BJ (cell line): ENCODE measurements at places on chromosomes 7 and 10. TPM values are rescaled to one million over a fixed set of nuclear protein-coding genes. Genes with fewer than 3 reads are reported as not detected.

NEURL1 gene
- polyA plus RNA-seq = 0.37 and 0.58 TPM in 2 replicates

PON1 gene
- not detected in 2 replicates for polyA plus RNA-seq

SAMD9L gene
- 2.0 and 4.8 TPM in 2 replicates for polyA plus RNA-seq

VSIR gene
- 78.7 and 169 TPM in 2 replicates for polyA plus RNA-seq

CNTNAP2 gene
- not detected in 2 replicates for polyA plus RNA-seq

SDK1 gene
- 0.01 TPM in 2 replicates for polyA plus RNA-seq

SMO gene
- polyA plus RNA-seq = 7.6 and 10.8 TPM in 2 replicates

ITPRID1 gene
- not detected in 2 replicates for polyA plus RNA-seq

MINPP1 gene
- 7.7 and 10.5 TPM in 2 replicates for polyA plus RNA-seq

ATOH7 gene
- polyA plus RNA-seq = 0.05 TPM in 1 of 2 replicates, not detected in the other

TYW1B gene
- polyA plus RNA-seq = 0.37 and 0.66 TPM in 2 replicates

KCND2 gene
- not detected in 2 replicates for polyA plus RNA-seq

EPDR1 gene
- 3.7 and 4.8 TPM in 2 replicates for polyA plus RNA-seq

ABCB1 gene
- 0.25 and 0.40 TPM in 2 replicates for polyA plus RNA-seq

ABCA13 gene
- polyA plus RNA-seq = 0.15 and 0.34 TPM in 2 replicates

MLXIPL gene
- not detected in 2 replicates for polyA plus RNA-seq

HTR7 gene
- polyA plus RNA-seq = 0.16 and 0.17 TPM in 2 replicates

ZNF479 gene
- not detected in 2 replicates for polyA plus RNA-seq

ACBD7 gene
- polyA plus RNA-seq = 0.76 and 1.0 TPM in 2 replicates

DNA sequence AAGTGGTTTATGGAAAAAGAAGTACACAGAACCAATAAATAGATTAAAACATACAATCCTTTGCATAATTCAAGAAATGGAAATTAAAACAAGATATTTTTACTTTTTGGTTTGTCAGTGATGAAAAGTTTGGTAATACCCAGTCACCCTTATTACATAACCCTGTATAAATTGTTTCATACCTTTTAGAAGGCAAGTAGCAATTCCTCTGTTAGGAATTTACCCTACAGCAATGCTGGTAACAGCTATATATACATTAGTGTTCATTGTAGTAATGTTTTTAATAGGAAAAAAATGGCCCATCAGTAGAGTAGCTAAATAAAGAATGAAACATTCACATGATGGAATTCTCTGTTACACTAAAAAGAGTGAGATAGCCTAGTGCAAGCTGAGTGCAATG is 42.7 kb downstream of the PTPN12 start:
- DNase-seq = no peak

GRCh38 chr10:93146336-93146735 is 72.6 kb downstream of the CYP26A1 start:
- no peak for DNase-seq

DNA sequence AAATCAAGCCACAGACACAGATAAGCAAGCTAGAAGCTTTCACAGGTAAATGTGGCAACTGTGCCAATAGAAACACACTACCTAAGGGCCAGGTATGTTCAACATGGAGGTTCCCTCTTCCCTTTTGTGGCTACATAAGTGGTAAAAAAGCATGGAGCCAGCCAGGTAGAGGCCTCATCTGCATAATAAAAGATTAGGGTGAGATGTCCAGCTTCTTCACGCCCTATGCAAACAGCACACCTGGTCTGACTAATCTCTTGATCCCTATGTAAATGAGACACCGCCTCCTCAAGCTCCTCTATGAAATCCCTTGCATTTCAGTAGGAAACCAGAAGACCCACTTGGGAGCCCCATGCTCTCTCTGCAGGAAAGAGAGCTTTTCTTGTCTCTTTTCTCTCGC is 282.2 kb downstream of the NEBL start:
- DNase-seq = no peak

DNA sequence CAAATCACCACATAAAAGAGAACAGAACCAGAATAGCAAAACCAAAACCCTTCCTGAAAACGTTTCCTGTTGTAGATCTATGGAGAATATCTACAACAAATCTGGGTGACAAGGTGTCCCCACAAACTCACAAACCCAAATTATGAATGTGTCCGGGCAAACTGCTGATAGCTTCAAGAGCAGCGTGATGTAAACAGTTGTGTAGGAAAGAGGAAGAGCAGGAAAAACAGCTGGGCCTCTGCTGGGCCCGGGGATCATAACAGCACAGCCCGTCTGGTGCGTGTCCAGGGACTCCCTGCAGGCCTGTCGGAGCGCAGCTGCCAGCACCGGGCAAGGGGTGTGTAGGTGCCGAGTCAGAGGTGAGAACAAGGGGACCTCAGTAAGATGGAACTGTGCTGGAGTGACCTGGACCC is 53.7 kb downstream of the KCNH2 start:
- DNase-seq = no peak

- DNase-seq = no peak
Observed at GRCh38 chr7:77254429-77254828, 54.8 kb upstream of the FGL2 start.

GRCh38 chr7:121604627-121605316 is 208.7 kb upstream of the FAM3C start:
- DNase-seq = no peak

DNA sequence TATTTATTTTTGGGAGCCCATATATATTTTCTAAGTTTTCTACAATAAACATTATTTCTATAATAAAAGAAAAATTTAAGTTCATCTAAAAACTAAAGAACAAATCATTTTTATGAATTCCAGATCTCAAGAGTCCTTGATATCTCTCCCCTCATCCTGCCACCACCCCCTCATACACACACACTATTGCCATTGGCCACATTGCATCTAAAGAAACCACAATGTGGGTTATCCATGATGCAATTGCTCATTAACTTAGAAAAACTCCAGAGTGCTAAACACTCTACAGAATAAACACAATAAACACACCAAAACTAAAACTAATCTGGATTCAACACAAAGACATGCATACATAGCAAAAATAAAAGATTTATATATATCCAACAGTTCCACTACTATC is 37.8 kb downstream of the FAM13C start:
- DNase-seq = no peak

DNA sequence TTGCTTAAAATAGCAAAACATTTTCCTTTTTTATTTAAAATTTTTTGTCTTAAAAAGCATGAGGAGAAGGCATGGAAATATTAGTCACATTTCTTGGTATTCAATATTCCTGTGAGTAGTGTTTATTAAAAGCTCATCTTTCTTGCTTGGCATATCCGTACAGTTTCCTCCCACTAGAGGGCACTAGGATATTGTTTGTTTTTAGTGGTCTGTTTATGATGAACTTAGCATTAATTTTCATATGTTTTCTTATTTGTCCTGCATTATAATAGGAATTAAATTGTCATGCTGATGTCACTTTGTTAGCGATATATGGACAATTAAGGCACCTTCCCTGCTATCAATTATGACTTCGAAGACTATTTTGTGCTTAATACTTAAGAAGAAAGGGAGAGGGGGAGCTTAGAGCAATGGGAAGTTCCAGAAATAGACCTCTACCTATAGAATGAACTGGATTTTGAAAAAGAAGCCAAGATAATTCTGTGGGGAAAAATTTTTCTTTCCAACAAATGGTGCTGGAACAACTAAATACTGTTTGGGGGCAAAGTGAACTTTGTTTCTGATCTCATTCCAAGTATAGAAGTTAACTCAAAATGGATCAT is 91.0 kb upstream of the STRIP2 start:
- DNase-seq = no peak

- no peak for DNase-seq
Observed at GRCh38 chr10:33330543-33331378, 3.7 kb downstream of the NRP1 start.

DNA sequence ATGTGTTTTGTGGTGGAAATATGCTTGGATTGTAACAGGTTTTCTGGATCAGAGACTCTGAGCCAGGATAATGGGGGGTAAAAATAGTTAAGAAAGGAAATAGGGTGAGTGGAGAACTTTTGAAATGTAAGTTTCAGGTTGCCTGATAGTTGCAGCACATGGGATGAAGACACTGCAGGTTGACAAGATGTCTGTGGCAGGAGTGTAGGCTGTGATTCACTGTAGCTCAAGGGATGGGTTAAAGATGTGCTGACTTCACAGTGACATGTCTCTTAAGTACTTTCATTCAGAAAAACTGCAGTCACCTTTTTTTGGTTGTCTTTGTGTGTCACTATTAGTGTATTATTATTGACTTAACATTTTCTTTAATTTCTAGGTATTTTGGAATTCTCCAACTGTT is 63.5 kb upstream of the SLC39A12 start:
- DNase-seq = no peak

DNA sequence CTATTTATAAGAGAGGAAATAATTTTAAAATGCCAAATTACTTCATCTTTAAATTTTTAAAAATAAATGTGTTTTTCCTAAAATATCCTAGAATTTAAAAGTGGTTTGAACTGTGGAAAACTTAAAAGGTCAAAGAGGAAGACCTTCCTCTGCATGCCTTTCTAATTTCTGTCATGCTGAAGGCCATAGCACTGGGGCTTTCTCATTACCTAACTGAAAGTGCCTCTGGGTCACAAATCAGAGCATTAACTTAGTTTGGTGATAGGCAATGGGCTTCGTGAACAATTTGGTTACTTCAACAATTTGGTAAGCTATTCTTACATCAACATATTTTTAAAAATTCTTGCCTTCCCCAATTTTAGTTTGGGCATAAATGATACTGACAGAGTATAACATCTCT is 100.2 kb upstream of the SAMD8 start:
- no peak for DNase-seq

GRCh38 chr7:142120524-142120923 is 9.0 kb downstream of the MGAM2 start:
- no peak for DNase-seq

GRCh38 chr10:84432891-84433290 is 104.5 kb downstream of the CCSER2 start:
- DNase-seq = no peak
